ENCODE measurements at places on chromosomes 12 and 14.

DNA sequence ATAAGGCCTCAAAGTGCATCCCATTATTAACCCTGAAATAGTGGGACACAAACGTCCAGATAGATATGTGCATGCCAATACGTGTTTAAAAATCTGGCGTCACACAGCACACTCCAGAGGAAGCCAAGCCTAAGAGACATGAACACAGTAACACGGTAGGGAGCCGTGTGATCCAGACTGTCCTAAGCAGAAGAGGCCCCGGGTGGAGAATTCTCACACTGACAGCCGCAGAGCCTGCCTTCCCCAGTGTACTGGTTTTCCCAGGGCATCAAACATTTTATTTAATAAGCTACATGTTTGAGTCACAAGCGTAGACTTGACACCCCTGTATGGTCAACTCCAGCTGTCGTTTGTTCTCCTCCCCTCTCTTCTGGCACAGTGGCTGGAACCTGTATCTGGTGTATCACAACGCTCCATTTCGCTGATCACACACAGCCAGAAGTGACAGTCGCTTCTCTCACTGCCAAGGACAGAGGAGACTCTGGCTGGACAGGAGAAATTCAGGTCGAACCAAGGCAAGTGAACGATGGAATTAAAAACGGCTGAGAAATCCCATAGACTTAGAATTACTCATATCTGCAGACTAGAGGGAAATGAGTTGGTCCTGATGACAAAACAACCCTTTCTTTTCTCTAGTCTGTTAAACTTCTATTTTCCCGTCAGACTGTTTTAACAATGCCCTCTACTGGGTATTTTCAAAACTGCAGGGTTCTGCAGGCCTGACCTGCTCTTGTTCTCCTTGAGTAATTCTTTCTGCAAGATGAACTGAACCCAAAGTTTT is 359.9 kb downstream of the RGS6 start:
- DNase-seq = no peak

- no peak for DNase-seq
Observed at GRCh38 chr14:72256055-72256454, 323.8 kb downstream of the RGS6 start.

DNA sequence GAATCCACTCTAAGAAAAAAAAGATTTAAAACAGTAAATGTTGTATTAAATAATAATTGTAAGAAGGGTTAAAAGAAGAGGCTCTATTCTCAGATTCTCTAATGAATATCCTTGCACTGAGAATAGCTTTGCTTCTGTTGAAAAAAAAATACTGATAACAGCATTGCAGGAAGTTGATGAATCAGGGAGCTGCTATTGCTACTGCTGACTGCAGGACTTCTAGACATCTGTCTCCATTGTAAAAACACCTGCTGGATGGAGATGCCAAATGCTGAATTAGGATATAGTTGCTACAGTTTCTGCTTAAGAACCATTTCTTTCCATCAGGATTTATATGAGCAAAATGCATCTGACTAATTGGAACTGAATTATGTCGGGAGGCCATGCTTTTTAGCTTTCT is 50.3 kb upstream of the ANP32D start:
- no peak for DNase-seq

DNA sequence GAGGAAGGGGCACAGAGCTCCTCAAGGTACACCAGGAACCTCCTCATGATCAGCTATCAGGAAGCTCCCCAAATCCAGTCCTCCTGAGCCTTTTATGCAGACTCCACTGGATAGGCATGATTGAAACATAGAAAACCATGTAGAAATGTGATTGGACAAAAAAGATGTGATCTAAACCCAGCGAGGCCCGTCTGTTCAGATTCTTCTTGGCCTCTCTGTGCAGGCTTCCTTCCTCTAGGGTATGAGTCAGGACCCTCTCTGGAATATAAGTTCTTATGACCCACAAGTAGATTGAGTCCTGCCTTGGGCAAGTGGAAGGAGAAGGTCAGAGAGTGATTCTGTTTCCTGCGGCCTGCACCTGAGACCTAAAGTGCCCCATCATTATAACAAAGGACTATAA is 166.3 kb downstream of the PHLDA1 start:
- DNase-seq = no peak

DNA sequence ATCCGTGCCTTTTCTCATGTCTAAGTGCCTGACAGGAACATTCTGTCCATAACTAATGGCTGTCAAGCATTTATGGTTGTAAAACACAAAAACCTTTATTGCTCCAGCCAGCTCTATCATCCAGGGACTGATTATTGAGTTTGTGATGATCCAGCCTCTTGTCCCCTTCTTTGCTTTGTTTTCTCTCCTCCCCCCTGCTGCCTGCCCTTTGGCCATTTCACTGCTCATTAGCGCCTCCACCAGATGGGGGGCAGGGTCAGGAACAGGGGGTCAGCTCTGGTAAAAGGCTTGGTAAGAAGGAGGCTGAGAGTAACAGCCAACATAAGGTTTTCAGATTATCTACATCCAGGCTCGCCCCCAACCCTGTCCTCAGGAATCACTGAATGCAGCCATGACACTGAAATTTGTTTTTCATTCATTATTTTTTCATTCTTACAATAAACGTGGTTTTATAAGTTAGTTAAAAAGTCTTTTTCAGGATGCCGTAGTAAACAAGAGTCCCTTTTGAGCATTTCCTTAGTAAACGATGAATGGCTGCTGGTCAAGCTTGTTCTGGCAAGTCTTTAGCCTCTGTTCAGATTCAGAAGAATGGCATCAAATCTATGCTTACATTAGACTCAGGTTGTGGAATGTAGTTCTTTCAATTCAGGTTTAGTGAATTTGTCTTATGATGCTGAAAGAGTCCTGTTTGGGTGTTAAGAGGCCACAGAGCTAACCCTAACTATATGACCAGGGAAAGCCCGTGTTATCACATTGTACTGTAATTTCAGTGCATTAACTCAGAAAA is 21.7 kb downstream of the HMGA2 start:
- DNase-seq = no peak

- no peak for DNase-seq
Observed at GRCh38 chr12:76003355-76003638, 28.3 kb downstream of the PHLDA1 start.

DNA sequence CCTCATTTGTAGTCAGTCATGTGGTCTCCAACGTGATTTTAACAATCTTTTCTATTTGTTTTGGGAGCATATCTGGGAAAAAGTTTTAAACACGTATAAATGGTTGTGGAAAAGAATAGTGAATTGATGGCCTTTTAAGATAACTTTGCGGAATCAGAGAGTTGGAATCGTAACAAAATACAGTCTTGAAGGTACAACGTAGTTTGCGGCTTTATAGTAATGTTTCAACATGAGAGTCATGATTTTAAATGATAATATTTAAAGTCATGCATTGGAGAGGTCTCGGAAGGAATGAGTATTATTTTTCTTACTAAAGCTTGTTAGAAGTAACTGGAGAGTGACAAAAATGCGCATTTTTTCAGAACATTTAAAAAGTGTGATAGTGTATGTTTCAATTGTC is 1.6 kb downstream of the AEBP2 start:
- DNase-seq = no peak

DNA sequence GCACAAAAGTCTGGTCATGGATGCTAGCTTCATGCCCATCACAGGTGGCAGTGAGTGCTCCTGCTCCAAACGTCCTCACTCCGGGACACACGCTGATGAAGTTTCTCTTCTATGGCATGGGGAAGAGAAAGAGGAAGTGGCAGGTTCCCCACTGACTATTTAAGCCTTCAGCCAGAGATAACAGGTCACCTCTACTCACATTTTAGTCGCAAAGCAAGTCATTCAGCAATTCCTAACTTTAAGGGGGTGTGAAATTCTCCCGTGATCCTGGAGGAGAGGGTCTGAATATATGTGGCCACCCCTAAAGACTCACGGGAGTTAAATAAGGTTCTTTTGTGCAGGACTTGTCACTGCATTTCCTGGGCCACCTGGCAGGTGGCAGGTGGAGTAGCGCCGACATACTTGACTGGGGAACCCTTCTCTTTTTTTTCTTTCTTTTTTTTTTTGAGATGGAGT is 18.8 kb upstream of the RCOR1 start:
- DNase-seq = no peak

GRCh38 chr12:85275374-85275773 is 4.6 kb upstream of the ALX1 start:
- DNase-seq = no peak
